NCI-H1105 treated with DMSO at 0.1 percent for 48 hours (cell line): ENCODE measurements at places on chromosomes 6 and 20.

DNA sequence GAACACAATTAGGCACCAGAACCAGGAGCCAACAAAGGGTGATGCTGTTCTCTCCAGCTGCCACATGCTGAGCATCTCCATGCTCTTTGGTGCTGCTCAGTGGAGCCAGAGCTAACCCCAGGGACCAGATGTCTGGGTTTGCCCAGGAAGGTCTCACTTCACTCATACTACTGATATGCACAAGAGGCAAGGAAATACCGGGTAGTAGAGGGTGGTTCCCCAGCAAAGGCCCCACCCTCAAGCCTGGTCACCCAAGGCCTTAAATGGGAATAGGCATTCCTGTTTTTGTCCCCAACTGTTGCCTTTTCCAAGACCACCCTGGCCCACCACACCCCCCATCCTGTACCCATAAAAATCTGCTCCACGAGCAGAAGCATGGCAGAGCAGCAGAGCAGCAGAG is 204.5 kb upstream of the TAB2 start:
- no peak for DNase-seq

- no peak for DNase-seq
Observed at GRCh38 chr6:25405442-25405841, 126.3 kb downstream of the CARMIL1 start.

- no peak for DNase-seq
Observed at GRCh38 chr6:159871241-159871640, 19.5 kb upstream of the MAS1 start.

DNA sequence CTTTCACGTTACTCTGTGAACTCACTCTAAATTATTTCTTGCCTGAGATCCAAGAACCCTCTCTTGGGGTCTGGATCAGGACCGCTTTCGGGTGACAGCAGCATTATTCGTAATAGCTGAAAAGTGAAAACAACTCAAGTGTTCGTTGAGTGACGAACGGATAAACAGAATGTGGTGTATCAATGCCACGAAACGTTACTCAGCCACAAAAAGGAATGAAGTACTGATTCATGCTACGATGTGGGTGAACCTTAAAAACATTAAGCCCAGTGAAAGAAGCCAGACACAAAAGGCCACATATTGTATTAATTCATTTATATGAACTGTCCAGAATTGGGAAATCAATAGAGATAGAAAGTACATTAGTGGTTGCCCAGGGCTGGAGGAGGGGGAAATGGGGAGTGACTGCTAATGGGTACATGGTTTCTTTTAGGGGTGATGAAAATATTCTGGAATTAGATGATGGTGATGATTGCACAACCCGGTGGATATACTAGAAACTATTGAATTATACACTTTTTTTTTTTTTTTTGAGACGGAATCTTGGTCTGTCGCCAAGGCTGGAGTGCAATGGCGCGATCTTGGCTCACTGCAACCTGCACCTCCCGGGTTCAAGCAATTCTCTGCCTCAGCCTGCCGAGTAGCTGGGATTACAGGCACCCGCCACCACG is 8.4 kb downstream of the PTGIS start:
- DNase-seq: no peak

DNA sequence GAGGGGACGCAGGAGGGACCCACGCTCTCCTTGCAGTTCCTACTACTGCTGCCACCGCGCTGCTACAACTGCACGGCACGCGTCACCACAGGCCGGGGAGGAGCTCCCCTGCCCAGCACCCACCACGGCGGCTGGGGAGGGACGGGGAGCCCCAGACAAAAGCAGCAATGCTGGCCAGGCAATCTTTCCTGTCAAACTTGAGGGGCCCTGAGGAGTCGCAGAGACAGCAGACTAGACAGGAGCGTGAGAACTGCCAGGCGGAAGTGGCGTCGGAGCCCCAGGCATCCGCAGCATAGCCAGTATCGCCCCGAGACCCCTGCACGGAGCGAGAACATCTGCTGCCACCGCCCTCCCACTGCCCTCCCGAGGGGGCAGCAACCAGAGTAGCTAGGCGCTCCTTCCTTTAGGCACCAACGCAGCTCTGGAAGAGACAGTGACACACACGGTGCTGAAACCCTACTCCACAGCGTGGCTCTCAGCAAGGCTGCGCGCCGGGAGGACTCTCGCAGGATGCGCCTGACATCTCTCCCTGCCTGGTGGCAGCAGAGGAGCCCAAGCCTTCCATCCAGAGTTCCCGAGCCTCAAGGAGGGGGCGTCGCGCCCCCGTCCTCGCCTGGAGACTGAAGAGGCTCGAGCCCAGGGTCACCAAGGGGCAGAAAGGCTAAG is 2.2 kb downstream of the TAF4 start:
- DNase-seq: no peak

- no peak for DNase-seq
Observed at GRCh38 chr6:79238919-79239318, 4.4 kb upstream of the HMGN3 start.

GRCh38 chr20:47370850-47371782 is 14.6 kb upstream of the ZMYND8 start:
- no peak for DNase-seq

DNA sequence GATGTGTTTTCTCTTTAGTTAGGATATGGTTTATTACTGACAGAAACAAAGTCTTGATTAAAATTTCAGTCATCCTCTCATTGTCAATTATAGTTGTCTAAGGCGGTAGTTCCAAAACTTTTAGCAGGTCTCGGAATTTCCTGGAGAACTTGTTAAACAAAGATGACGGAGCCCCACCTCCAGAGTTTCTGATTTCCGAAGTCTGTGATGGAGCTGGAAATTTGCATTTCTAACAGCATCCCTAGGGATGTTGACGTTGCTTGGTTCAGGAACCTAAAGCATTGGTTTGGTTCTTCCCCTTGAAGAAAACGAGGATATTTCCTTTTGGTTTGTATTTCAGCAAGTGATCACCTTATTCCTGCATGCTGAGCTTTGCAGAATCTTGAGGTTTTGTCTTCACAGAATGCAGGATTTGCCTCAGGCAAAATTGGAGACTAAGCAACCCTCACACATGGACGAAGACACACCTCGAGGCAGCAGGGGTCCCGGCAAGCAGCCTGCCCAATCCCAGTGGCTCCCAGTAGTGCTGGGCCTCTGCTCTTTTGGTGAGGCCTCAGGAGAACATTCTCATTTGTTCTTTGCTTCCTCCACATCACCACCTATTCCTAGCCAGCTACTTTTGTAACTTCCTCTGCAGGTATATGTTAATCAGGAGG is 187.1 kb upstream of the PHACTR1 start:
- DNase-seq: no peak

- DNase-seq: no peak
Observed at GRCh38 chr6:170029416-170030283, 261.2 kb downstream of the DLL1 start.

- no peak for DNase-seq
Observed at GRCh38 chr6:100617633-100618350, 153.1 kb upstream of the SIM1 start.
